Effector CD8-positive, alpha-beta T cell (primary cell): ENCODE measurements at places on chromosomes 3 and 15.

- DNase-seq: no peak
Measured at GRCh38 chr3:122794779-122795673, at the start of gene SLC49A4. TSS of gene SLC49A4 (plus strand) at chr3:122795069. CDS start at chr3:122795193, 124 bp downstream.

- no peak for DNase-seq
Measured at GRCh38 chr15:70505411-70505919, 257.9 kb downstream of the UACA start.

DNA sequence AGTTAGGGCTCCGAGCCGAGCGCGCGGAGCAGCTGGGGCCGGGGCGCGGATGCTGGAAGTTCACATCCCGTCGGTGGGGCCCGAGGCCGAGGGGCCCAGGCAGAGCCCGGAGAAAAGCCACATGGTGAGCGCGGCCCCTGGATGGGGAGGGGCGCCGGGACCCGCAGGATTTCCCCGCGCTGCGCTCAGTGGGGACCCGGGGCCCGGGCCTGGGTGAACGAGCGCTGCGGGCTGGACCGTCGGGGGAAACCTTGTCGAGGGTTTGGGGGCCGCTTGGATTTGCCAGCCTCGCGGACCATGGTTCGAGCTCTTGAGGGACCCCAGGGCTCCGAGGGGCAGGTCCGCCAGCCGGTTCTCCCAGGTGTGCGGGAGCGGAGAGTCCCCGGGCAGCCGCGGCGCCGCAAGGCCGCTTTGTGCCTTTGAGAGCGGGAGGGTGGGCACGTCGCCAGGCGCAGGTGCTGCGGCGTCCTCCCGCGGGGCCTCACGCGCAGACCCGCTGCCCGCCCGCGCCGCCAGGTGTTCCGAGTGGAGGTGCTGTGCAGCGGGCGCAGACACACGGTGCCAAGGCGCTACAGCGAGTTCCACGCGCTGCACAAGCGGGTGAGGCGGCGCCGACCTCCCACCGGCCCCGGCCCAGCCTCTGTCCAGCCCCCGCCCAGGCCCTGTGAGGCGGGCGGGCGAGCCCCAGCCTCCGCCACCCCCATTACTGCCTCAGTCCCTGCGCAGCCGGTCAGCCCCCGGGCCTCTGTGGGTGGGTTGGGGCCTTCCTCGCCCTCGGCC is at the start of gene SNX22:
Gene SNX22, plus strand, starts transcription at position 5 of the 780 bp plus-strand sequence. Its CDS starts 45 bp downstream, at position 50.
- DNase-seq: peak; percentile 7

GRCh38 chr15:100779331-100780207 is 100.1 kb upstream of the ALDH1A3 start:
- no peak for DNase-seq

DNA sequence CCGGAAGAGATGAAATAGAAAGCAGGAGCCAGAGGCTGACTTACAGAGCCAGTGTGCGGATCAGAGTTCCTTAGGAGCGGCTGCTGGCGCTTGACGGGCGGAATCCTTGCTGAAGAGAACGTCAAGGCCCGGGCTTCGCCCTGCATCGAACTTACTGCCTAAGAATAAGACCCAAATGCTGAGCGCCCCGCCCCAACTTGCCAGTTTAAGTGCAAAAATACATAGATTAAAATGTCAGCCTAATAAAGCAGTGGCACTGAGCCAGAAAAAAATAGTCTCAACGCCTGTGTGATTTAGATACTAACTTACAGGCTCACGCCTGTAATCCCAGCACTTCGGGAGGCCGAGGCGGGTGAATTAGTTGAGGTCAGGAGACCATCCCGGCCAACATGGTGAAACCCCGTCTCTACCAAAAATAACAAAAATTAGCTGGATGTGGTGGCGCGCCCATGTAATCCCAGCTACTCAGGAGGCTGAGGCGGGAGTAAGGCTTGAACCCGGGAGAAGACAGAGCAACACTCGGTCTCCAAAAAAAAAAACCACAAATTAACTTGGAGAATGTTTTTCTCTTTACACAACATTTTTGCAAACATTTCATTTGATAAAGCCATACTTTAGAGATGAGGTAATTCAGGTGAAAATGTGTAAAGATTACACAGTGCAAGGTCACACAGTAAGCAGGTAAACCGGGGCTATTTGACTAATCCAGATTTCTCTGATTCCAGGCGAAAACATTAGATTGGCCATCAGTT is 1.2 kb upstream of the UBP1 start:
- no peak for DNase-seq

- DNase-seq: no peak
Measured at GRCh38 chr3:158742871-158743663, 10.8 kb upstream of the RARRES1 start.

GRCh38 chr3:182226995-182227394 is 515.3 kb downstream of the SOX2 start:
- DNase-seq: no peak

DNA sequence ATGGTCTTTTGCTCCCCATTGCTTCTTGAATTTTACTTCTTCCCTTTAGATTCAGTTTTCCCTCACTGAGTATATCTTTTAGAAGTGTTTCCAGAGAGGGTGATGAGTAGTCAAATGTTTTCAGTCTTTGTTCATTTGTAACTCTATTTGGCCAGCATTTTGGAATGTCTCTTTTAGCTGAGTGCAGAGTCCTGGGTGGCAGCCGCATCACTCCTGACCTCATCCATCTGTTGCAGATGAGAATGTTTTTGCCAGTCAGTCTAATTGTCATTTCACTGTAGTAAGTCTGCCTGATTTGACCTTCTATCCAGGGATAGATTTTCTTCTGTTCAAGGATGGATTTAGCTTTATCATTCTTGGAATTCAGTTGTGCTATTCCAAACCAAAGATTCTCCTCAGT is 7.3 kb downstream of the SRPRB start:
- no peak for DNase-seq

DNA sequence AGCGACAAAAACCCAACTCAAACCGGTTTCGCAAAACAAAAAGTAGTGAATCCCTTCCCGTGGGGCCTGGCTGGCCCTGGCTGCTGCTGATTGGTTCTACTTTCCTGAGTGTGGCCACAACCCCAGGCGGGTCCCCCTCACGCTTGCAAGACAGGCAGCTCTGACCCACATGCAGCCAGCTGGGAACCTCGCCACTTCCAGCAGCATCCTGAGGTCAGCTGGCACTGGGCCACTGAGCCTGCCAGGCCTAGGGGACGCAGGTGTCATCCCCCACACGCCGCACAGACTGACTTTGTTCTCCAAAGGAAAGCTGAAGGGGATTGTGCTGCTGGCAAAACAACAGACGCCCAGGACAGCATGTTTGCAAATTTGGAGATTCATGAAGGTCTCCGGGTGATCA is 111.1 kb downstream of the TPRA1 start:
- no peak for DNase-seq

- no peak for DNase-seq
Measured at GRCh38 chr3:112557976-112558375, 3.8 kb downstream of the ATG3 start.
